ENCODE measurements at places on chromosomes 7 and 10.
A peak's percentile ranks its signal among the peaks of the same experiment; 100 is the strongest.

GRCh38 chr10:79383974-79384606 is 36.8 kb downstream of the PPIF start:
- DNase-seq: no peak

DNA sequence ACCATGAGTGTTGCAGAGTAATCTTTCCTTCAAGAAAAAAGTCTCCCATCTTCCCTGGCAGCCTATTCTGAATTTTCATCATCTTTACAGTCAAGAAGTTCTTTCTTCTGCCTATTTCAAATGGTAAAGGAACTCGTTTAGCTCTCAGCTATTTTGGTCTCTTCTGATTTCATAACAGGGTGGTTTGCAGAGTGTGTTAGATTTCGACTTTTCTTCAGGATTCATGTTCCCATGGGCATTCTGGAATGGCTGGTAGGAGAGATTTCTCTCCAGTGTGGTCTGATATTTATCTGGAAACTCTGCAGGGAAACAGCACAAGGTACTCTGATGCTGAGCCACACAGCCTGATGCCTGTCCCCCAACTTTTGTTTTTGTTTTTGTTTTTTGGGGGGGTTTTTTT is 111.1 kb upstream of the FAM171A1 start:
- DNase-seq: no peak

- peak; percentile 45 for DNase-seq
Observed at GRCh38 chr7:138825049-138825721, 27.2 kb upstream of the ATP6V0A4 start.

GRCh38 chr10:94324609-94325233 is 38.0 kb downstream of the NOC3L start:
- no peak for DNase-seq

GRCh38 chr10:127441350-127442219 is 107.5 kb upstream of the NPS start:
- no peak for DNase-seq

DNA sequence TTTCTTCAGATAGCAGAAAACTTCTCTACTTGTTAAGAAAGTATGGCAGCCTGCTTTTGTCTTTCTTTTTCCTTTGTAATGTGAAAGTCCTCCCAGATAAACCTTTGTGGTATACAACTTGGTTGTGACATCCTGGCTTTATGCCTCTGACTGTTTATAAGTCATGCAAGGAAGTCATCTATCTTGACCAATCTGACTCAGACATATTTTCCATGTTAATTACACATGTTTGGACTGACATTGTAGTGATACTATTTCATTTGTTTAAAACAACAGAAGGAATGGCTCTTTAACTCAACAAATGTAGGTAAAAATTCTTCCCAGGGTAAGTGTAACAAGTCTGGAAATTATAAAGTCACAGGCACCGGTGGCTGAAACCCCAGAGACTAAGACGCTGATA is 341.6 kb upstream of the MEOX2 start:
- DNase-seq: no peak

DNA sequence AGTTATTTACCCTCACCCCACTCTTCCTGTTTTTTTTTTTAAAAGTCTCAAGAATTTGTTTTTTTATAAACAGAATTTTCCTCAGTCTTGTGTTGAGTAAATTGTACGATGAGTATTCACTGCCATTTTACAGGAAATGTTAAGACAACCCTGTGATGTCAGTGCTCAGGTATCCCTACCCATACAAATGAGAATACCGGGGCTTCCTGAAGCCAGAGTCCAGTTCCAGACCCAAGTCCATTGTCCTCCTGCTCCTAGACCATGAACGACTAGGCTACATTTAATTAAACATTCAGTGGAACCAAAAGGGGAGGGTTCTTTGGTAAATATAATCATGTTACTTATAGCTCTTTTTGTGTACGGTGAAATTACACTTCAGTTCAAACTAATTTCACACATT is 79.2 kb downstream of the GNAI1 start:
- no peak for DNase-seq

- no peak for DNase-seq
Observed at GRCh38 chr10:20094226-20094976, 278.2 kb downstream of the PLXDC2 start.

Measured in activated CD4-positive, alpha-beta T cell treated with anti-CD3 and anti-CD28 coated beads, Interleukin-10, Interleukin-2, amounts not matched to agents 100 ng/mL and 50 ng/mL, durations not matched to agents 16 hours and 8 hours (primary cell).